ENCODE measurements at places on chromosomes 3 and 15.

GRCh38 chr3:126304704-126305103 lies 52.5 kb downstream of the KLF15 start:
- no peak for DNase-seq

DNA sequence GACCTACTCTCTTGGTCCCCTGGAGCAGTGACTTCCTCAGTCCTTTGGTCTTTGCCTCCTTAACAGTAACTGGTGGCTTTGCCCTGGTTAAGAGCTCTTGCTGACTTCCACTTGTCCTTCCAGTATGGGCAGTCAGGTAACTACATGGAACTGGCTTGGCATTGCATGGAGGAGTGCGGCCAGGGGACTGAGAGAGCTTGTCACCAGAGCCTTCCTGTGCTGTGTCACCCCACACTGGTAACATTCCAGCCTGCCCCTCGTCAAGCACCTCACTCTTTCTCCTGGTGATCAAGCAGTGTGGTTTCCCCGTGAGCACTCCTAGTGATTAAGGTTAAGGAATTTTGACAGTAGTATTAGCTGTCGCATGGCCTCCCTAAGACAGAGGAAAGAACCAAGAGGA lies 19.3 kb upstream of the SNX22 start:
- DNase-seq = no peak

GRCh38 chr3:142999881-143000280 lies 1.5 kb upstream of the U2SURP start:
- no peak for DNase-seq

- no peak for DNase-seq
Observed at GRCh38 chr15:43449981-43450380, 43.0 kb downstream of the TP53BP1 start.

DNA sequence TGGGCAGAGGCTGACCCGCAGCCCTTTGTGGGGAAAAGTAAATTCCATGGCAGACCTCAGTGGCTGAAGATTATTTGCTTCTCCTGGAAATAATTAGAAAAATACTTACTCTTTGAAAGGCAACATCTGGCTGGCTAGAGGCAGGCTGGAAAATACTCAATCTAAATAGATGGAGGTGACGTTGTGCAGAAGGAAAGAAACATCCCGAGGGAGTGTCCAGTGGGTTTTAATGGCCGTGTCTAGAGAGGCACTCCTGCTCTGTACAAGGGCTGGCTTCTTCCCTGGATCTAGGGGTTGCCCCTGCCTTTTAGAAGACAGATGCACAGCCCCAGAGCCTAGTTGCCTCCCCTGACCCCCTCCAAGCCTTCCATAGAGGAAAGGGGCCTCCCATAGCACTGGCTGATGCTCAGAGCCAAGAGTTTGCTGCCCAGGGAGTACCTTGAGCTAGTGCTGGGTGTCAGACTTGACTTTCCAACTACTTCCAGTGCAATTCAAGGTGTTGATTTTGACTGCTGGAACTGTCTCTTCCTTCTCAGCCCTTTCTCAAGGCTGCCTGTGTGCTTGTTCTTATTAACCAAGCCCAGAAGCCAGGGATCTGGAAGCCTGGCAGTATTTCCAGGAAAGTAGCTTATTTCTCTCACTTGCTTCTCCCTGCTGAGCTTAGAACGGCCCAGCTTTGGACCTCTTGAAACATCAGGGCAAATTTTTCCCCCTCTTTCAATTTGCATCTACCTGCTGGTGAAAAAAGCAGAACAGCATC lies 27.4 kb downstream of the CGNL1 start:
- DNase-seq = no peak

DNA sequence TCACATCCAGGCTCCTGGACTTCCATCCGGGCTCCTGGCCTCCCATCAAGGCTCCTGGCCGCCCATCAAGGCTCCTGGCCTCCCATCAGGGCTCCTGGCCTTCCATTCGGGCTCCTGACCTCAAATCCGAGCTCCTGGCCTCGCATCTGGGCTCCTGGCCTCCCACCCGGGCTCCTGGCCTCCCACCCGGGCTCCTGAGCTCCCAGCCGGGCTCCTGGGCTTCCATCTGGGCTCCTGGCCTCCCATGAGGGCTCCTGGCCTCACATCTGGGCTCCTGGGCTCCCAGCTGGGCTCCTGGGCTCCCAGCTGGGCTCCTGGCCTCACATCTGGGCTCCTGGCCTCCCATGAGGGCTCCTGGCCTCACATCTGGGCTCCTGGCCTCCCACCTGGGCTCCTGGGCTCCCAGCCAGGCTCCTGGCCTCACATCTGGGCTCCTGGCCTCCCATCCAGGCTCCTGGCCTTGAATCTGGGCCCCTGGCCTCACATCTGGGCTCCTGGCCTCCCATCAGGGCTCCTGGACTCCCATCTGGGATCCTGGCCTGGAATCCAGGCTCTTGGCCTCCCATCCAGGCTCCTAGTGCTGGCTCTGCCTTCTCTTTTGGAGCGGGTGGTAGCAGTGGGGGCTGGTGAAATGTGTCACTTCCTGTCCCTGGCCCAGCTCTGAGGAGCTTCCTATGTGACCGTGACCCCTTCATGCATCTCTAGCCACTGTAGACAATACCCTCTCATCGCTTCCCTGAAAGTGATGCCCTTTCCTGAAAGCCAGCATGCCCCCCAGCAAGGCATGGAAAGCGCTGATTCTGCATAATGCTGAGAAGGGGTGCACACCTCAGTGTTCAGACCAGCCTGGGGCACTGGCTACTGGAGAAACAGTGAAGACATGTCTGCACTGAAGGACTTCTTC lies 62.7 kb upstream of the BLM start:
- no peak for DNase-seq

- no peak for DNase-seq
Observed at GRCh38 chr3:57864853-57865252, 108.7 kb downstream of the SLMAP start.

DNA sequence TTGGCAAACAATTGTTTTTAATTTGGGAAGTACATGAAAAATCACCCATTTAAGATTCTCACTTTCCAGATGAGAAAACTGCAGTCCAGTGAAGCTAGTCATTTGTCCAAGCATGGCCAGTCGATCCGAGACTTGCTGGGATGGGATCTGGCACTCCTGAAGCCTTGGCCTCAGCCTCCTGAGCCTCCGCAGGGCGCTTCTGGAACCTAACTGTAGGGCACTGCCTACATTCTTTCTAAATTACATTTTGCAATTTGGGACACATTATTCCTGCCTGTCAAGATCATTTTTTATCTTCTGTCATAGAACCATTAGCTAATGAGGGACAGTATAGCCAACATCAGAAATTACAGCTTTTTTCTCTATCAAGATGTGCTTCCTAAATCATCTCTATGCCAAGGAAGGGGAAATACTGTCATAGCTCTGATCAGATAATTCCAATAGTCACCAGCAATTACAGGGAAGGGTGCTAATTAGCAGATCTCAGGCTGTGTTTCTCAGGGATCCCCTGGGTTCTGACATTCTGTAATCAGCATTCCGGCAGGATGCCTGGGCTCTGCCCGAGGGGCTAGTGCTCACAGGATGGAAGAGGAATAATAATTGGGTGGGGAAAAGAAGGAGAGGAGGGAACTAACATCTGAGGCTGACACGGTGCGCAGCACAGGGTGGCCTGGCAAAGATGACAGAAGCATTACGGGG lies 28.3 kb downstream of the ANAPC13 start:
- DNase-seq = no peak

- peak; percentile 78 for DNase-seq
Observed at GRCh38 chr3:177358091-177358976, 161.1 kb upstream of the TBL1XR1 start.

GRCh38 chr15:35481992-35482391 lies 64.0 kb downstream of the DPH6 start:
- DNase-seq = peak; percentile 33

- no peak for DNase-seq
Observed at GRCh38 chr15:82875411-82876003, 66.1 kb downstream of the WHAMM start.

- peak; percentile 70 for DNase-seq
Observed at GRCh38 chr3:45659661-45660566, 29.3 kb upstream of the SACM1L start.

DNA sequence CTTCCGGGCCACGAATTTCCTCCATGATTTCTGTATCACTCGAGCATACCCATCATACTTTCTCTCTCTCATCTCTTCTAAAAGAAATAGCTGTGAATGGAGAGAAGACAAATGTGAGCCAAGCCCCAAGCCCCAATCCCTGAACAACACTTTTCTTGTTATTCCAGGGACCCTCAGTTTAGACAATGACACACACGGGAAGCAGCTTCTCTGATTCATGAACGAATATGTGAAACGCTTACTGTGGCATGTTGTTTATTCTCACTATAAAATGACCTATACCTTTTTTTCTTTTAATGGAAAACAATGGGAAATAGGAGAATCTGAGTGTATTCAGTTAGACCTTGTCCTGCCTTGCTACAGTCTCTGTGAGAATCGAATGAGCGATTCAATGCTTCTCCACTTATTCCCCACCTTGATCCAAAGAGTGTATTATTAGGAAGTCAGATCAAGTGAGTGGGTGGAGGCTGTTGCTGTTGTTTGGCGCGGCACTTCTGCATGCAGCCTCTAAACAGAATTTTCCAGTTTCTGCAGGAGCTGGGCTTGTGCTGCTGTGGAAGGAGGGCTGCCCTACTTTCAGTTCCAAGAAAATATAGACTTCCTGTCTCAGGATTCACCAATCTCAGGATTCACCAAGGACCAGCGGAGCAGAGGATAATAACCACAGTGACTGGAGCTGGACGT lies 32.4 kb upstream of the LDHAL6B start:
- no peak for DNase-seq

DNA sequence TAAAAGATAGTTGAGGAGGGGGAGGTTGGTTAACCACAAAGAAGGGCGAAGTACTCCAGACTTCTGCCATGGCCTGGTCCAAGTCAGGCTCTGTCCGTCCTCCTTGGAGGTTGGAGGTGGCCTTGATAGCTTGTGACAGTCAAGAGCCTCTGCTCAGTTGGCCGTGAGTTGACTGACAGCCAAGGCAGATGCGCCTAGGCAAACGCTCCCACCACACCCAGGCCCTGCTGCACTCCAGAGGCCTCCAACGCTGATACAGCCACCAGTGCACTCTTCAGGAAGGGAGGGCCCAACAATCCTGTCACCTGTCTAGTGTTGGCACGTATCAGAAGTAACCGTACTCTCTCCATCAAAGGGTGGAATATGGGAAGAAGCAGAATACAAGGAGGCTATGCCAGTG lies 9.3 kb downstream of the RBPMS2 start:
- DNase-seq = no peak

DNA sequence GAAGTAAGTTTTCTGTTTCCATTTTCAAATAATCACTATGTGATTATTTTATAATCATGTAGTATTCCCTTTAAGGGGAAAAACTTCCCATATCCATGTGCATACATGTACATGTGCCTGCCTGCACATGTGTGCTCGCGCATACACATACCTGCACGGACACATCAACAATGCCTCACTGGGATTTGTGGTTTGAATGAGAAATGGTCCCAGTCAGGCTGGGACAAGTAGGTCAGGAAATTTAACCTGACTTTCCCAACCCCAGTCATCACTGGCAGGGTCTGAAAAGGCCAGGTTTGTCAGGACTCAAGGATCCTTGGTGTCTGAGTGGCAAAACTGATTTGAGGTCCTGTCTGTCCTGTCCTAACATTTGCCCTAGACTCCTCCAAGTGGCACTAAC lies 109.3 kb upstream of the MRPS22 start:
- DNase-seq = no peak

GRCh38 chr3:159800434-159801155 lies 188.0 kb upstream of the IL12A start:
- no peak for DNase-seq

GRCh38 chr3:60598671-60599070 lies 652.6 kb downstream of the FHIT start:
- DNase-seq = no peak

DNA sequence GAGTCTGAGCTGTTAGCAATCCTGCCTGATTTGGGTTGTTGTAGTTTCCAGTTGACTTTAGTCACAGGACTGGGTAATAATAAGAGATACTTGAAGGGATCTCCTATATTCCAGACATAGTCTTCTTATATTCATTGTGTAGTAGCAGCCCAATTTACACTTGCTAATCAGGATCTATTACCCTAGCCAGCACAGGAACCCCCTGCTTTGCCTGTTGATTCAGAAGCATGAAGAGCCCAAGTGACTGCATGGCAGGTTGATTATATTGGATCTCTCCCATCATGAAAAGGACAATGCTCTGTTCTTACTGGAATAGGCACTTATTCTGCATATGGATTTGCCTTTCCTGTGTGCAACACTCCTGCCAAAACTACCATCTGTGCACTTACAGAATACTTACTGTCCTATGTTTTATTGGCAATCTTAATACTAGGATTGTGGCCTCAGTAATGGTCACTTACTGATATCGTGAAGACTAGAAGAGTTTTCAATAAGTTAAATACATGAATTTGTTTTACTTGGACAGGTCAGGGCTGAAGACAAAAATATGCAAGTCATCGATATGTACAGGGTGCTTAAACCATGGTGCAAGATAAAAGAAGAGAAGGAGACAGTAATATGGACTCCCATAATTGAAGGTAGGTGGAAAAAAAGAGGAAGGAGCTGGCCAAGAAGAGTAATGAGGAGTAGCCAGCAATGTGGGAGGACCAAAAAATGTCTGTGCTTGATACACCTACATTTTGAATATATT lies 304.1 kb downstream of the MCTP2 start:
- DNase-seq = no peak

DNA sequence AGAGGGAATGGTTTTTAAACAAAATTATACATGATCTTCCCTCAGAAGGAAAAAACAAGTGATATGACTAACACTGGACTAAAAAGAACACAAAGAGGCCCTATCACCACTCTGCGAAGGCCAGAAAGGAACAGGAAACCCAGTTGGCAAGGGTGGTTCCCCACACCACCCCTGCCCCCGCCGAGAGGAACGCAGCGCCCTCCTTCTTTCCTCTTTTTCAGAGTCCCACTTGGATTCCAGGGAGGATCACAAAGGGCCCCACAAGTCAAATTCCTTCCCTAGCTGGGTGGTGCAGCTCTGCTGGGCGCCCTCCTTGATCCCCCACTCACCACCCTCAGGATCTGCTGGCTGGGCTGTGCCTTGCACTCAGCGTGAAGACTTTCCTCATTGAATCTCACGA lies 29.8 kb downstream of the PLA1A start:
- DNase-seq = no peak

- no peak for DNase-seq
Observed at GRCh38 chr15:72570059-72570458, 84.4 kb upstream of the GOLGA6B start.

- DNase-seq = no peak
Observed at GRCh38 chr3:188191460-188191859, 37.5 kb downstream of the LPP start.

- DNase-seq = no peak
Observed at GRCh38 chr15:66661432-66662096, 40.5 kb upstream of the SMAD6 start.
